ENCODE measurements at places on chromosomes 2 and 18. TPM values are rescaled to one million over a fixed set of nuclear protein-coding genes. Genes with fewer than 3 reads are reported as not detected.

- DNase-seq: no peak
These were observed 60.1 kb downstream of the EMILIN2 start for GRCh38 chr18:2906704-2907549.

The UGT1A4 gene
- polyA plus RNA-seq: not detected

GRCh38 chr2:26710743-26711456, 18.4 kb downstream of the KCNK3 start:
- DNase-seq: no peak

DNA sequence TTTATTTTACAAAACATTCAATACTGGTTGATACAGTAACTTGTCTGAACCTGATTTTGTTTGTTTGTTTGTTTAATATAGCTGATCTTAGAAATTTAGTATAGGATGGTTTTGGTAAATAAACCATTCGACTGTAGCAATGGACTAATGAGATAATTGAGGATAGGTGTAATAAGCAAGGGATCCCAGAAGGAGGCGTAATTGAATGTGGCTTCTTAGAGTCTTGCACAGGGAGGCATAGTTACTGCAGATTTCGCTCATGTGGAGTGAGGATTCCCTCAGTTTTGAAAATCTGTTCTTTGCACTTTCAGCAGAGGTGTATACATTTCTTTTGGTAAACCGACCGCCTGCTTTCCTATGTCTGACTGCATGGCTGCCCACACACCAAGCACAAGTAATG, 709.6 kb downstream of the SOCS6 start:
- no peak for DNase-seq

DNA sequence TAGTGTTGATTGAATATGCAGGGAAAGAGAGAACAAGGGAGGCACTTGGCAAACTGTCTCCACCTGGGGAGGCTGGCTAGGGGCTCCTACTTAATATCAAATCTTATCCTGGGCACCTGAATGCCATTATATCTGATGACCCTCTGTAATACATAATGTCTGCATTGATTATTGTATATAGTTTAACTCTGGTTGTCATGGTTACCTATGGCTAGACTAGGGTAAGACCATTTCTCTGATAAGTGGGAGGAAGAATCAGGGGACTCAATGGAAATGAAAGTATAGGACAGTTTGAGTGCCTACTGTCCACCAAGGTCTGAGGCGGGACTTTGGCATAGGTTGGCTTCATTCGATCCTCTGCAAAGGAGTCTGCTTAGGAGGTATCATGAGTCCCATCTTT, 7.2 kb upstream of the TET3 start:
- no peak for DNase-seq

The TTC31 gene
- polyA plus RNA-seq: 31.5 TPM

The HMSD gene
- polyA plus RNA-seq: 3.6 TPM

DNA sequence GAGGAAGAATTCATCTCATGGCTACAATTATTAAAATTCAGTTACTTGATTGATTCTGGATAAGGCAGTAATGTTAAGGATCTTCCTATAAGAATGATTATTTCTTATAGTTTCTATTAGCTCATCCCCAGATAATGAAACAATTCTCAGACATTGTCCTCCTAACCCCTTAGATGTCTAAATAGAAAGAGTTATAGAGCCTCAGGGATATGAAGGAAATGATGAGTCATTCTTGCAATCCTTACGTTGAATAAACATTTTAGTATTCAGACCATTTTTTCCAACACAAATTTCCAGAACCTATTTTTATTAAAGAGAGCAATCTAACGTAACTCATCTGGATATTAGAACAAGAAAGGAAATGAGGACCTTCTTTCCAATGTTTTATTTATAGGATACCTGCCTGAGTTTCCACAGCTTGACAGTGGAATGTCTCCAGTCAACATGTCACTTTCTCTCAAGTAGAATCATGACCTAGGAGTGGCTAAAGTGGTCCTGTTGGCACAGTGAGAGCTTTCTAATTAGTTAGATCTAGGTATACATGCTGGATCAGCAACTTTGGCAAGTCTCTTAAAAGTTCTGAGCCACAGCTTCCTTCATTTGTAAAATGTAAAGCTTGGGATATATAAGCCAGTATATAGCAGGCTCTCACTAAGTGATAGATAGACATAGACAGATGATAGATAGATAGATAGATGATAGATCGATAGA, 88.0 kb upstream of the RAB27B start:
- no peak for DNase-seq

DNA sequence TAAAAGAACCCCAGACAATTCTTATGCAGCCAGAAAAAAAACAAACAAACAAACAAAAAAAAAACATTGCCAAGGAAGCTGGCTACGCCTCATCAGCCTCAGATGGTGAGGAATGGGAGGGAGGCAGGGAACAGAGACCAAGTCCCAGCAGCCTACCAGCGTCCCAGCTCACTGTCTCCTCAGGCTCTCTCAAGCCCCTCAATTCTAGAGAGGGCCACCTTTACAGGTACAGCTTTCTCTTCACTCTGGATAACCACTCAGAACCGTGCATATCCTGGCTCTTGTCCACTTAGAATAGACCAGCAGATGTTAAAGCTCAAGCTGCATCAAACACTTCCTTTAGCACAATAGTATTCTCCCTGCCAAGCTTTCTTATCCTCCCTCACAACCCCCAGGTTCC, 263.1 kb upstream of the CHAC2 start:
- DNase-seq: no peak

DNA sequence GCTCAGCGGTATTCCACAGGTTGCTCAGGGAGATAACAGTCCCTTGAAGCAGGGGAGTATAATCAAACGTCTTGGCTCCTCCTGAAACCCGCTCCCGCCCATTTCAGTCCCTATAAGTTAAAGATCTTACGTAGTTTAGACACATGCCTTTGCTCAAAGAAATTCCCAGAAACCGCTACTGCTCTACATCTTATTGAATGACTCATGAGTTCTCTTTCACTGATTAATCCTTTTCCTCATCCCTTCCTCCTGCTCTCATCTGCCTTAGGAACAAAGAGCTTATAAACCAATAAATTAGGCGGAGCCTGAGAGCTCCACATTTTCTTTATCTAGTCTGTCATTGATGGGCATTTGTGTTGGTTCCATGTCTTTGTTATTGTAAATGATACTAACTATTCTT, 4.2 kb upstream of the SERPINB4 start:
- DNase-seq: no peak

- no peak for DNase-seq
These were observed 11.8 kb downstream of the CCDC85A start for GRCh38 chr2:56195563-56195962.

DNA sequence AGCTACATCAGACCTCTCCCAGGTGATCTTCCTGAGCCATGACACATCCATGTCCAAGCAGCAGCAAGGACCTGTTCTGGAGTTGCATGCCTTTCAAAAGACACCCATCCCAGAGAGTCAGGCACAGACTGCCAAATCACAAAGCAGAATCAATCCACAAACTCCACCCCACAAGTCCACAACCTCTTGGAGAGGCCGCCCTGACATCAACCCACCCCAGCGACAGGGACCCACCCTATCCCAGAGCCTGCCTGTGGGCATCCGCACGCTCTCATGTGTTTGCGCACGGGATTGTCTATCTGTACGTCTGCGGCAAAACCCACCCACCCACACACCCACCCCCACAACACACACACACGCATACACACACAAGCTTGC, 11.9 kb downstream of the SMAD7 start:
- DNase-seq: no peak

The DCC gene
- 8.7 TPM for polyA plus RNA-seq

The TRIM43 gene
- polyA plus RNA-seq: 0.62 TPM

DNA sequence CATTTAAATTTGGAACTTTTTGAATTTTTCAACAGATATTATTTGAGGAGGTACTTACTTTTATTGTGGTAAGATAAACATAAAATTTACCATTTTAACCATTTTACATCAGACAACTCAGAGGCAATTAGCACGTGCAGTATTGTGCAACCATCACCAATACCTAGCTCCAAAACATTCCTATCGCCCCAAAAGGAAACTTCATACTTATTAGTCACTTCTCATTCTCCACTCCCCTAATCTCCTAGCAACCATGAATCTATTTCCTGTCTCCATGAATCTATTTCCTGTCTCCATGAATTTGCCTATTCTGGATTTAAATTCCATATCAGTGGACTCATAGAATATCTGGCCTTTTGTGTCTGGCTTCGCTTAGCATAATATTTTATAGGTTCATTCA, 69.9 kb upstream of the FAM136A start:
- DNase-seq: no peak

DNA sequence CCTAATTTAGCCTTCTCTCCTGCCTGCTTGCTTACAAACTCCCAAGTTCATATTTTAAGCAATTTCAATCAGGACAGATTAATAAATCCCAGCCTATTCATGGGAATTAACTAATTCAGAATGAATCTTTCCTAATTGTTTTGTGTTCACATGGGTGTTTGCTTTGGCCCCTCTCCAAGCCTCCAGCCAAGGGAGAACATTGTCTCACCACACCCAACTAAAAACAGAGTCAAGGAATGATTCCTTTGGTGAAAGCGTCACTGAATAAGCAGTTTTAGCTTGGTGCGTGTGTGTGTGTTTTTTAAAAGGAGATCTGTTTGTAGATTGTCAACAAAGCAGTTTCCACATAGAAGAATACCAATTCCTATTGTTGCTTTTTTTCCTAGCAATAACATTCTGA, 43.0 kb upstream of the DSG1 start:
- DNase-seq: no peak

DNA sequence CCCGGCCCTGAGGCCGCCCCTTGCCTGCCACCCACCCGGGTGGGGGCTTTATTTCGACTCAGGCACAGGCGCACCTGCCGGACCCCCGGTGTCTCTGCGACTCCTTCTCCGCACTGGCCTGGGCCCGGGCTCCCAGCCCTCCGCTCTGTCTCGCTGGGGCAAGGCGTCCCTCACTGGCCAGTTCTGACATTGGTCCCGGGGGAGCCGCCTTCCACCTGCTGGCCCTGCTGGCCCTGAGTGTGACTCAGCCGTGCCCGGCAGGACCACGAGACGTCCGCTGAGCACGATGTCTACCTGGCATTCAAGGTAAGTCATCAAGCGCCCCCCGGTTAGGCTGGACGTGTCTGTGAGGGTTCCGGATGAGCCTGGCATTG, 131.5 kb upstream of the CTDP1 start:
- DNase-seq: no peak

GRCh38 chr2:40488101-40488601, 36.3 kb upstream of the SLC8A1 start:
- peak; percentile 41 for DNase-seq

DNA sequence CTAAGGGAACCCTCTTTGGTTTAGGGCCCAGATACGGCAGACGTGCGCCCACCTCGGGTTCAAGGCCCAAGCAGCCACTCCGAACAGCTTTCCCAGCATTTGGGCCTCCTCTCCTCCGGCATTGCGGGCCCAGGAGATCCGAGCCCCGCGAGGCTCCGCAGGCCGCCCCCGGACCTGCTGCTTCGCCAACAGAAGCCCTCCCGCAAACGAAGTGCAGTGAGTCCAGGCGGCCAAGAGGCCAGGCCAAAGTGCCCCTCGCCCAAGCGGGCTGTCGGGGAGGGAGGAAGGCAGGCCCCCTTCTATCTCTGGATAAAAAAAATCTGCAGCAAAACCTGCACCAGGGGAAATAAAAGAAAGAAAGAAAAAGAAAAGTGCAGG, 6.0 kb downstream of the EN1 start:
- DNase-seq: no peak

The GPD2 gene
- polyA plus RNA-seq: 24.6 TPM

GRCh38 chr2:186496401-186496800, 10.3 kb downstream of the ZC3H15 start:
- DNase-seq: no peak

GRCh38 chr2:205539603-205540002, 142.7 kb upstream of the NRP2 start:
- DNase-seq: no peak

DNA sequence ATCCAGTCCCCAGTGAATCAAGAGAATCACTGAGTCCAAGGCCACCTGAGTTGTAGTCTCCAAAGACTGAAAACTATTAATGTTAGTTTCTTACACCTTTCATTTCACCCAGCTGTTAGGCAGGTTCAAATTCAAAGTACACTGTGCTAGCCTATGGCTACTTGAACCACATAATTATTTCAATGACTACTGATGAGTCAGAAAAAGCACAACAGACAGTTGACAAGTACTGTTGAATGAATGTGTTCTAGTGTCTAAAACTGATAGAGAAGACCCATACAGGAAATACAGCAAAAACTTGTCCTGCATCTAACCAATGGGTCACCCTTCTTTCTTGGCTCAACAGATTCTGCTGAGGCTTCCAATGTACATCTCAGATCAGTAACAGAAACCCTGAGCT, 160.9 kb downstream of the MYO5B start:
- DNase-seq: no peak

GRCh38 chr2:216665717-216666116, 29.6 kb downstream of the IGFBP5 start:
- no peak for DNase-seq

The LYPD6B gene
- 37.2 TPM for polyA plus RNA-seq

The CTNNA2 gene
- polyA plus RNA-seq: 3.9 TPM

The ST6GAL2 gene
- 24.7 TPM for polyA plus RNA-seq

DNA sequence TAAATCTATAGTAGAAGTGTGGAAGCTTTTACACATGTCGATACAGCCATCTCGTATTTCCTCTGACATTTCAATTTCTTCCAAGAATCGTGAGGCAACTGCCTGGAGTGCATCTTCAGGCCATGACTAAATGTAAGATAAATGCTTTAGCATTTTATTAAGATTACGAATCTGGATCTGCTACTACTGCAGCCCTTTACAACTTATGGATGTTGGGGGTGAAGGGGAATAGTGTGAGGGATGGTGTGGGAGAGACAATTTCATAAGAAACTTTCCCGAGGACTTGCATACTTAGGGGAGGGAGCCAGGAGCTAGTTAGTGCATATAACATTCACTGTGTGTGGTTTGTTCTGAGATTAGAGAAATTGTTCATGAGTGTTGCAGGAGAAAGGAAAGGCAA, 204.8 kb downstream of the SLC39A10 start:
- no peak for DNase-seq

- DNase-seq: no peak
These were observed 445.7 kb upstream of the SLC14A2 start for GRCh38 chr18:45169610-45170009.

GRCh38 chr2:69741229-69741574, 732 bp upstream of the ANXA4 start:
- DNase-seq: peak; percentile 58

The TXNDC2 gene
- polyA plus RNA-seq: not detected

DNA sequence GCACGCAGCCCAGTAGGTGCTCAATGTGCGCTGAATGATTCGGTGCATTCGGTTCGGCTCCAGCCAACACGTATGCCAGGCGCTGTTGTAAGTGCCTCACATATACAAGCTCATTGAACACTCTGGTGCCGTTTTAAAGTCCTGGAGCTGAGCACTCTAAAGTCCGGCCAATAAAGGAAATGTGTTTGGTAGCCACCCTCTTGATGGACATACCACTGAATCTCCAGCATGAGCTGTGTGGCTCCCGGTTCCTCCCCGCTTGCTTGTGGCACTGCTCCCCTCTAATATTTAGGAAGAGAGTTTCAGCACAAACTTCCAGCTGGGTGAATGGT, 112.1 kb downstream of the MCFD2 start:
- DNase-seq: no peak

DNA sequence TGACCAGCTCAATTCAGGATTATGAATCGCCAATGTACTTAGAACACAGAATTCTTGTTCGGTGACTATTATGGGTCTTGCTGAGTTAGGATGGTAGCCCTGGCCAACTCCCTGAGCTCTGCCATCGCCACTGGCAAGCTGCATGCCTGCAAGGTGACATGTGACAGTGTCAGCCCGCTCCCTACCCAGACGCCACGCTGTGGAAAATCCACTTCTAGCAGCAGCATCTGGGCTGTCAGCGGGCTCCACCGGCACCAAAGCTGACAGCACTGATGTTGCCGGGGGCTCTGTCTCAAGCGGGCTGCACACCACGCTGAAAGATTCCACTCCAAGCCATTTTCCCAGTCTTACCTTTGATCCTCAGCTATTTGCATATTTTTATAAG, 100.7 kb downstream of the MYT1L start:
- DNase-seq: no peak

The XDH gene
- 0.50 TPM for polyA plus RNA-seq
